NT2/D1 (cell line): ENCODE measurements at places on chromosomes 5 and 9.

- DNase-seq = no peak
Observed at GRCh38 chr9:15079989-15080388, 169.8 kb upstream of the FREM1 start.

GRCh38 chr9:89811886-89812450 lies 207.2 kb downstream of the GADD45G start:
- no peak for DNase-seq

- DNase-seq = no peak
Observed at GRCh38 chr5:17283121-17283415, 65.6 kb downstream of the BASP1 start.

DNA sequence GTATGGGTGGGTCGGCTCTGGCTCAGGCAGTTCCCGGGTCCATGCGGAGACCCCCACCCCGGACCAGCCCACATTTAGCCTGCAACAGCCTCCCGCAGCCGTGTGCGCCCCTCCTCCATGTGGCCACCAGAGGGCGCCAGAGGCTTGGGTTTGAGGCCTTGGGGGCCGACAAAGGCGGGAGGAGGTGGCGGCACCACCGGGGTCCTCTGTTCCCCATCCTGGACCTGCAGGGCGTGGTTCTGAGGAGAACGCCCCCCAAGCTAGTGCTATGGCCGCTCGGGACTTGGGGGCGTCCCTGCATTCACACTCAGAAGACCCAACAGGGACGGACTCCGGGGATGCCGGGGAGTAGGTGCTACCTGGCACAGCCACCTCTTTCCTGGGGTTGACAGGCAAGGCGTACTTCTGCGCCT lies 16.5 kb downstream of the ASS1 start:
- DNase-seq = no peak

DNA sequence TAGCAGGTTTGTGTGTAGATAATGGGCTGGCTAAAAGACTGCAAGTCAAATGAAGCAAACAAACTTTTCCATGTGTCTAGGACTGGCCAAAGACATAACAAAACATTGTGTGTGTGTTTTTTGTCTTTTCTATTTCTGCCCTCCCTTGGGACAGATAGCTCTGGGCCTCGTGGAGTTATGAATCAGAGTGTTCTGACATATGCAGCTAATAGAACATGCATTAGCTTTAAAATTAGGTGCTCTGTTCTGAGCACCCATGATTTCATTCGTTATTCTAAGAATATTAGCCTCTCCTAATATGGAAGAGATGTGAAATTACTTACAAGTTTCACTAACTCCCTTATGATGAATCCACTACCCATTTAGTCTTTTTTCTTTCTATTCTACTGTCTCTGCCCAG lies 367.3 kb upstream of the PAPPA start:
- DNase-seq = no peak

- no peak for DNase-seq
Observed at GRCh38 chr5:17663182-17663581, 28.9 kb downstream of the TAF11L14 start.
